Fibroblast of the conjunctiva (primary cell): ENCODE measurements at places on chromosomes 6 and 20.
A peak's percentile ranks its signal among the peaks of the same experiment; 100 is the strongest.

- no peak for DNase-seq
These were observed 12.1 kb upstream of the NFATC2 start for GRCh38 chr20:51554538-51555165.

GRCh38 chr6:43454696-43455530, 435 bp downstream of the DLK2 start:
- peak; percentile 74 for DNase-seq

DNA sequence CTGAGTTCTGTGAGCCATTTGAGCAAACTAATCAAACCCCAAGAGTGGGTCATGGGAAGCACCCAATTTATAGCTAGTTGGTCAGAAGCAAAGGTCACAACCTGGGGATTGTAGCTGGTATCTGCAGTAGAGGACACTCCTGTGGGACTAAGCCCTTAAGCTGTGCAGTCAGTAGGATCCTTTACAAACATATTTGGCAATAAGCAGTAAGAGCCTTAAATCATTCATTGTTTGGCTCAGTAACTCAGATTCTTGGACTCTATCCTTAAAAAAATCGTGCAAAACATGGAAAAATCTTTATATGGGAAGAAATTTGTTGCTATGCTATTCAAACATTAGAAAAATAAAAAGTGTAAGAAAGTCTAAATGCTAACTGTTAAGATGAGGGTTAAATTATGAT, 29.9 kb downstream of the FRK start:
- no peak for DNase-seq

GRCh38 chr6:135851442-135852271, at the start of gene PDE7B:
Gene PDE7B (plus strand): TSS chr6:135851701.
- DNase-seq = peak; percentile 99

GRCh38 chr20:64229507-64230061, 26.0 kb upstream of the PCMTD2 start:
- no peak for DNase-seq

DNA sequence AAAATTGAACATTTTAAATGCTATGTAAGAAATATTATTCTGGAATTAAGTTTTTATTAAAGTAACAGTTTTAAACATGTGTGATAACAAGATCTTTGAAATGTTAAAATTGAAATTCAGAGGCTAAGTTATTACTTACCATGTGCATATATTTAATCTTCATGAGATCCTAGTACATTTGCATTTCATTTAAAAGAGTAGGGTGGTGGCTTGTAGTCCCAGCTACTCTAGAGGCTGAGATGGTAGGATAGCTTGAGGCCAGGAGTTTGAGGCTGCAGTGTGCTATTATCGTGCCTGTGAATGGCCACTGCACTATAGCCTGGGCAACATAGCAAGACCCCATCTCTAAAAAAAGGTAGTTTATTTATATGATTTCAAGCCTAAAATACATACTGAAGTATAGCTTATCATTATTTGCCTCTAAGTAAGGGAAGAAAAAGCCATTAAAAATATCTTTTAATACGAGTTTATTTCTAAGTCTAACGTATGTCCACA, 3.0 kb downstream of the CCR6 start:
- no peak for DNase-seq

DNA sequence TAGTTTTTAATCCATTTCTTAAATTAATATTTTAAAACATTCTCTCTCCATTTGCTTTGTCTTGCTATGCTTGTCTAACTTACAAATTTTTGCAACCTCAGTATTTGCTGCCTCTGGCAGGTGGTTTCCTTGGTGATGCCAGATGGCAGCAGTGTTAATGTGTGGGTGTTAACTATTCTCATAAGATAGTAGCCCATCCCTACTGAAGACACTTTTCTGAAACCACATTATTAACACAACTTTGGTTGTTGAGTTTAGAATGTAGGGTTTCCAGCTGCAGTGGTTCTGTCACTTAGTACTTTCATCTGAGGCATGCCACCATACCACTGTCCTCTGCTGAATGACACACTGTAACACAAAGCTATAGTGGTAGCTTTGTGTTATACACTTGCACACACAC, 75.1 kb downstream of the MYO6 start:
- no peak for DNase-seq

GRCh38 chr6:39530201-39530759, 194.9 kb downstream of the KIF6 start:
- peak; percentile 10 for DNase-seq

DNA sequence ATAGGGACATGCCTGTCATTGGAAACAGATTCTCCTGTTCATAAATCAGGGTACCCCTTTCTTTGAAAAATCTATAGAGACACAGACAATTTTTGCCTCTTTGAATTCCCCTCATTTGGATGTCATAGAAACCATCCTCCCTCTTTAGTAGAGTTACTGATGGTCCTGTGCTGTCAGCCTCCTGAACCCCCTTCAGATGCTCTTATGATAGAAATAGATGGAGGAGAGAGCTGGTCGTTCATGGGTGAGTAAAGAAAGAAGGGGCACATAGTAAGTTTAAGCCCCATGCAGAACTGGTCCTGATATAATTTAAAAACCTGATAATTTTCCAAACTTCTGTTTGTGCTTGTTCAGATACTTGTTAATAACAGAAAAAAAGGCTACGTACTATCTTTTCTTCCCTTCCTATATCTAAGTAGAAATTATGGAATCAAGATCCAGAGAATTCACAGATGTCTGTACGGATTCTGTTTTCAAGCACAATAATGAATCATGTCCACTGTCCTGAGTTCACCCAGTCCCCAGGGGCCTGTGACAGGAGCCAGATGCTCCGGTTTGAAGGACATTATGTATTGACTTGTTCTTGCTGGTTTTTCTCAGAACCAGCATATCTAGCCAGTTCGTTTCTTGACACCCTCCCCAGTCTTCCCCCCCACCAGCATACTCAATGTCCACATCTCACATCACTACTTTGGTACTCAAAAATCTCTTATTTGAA, 78.1 kb downstream of the NCOA7 start:
- DNase-seq = no peak

DNA sequence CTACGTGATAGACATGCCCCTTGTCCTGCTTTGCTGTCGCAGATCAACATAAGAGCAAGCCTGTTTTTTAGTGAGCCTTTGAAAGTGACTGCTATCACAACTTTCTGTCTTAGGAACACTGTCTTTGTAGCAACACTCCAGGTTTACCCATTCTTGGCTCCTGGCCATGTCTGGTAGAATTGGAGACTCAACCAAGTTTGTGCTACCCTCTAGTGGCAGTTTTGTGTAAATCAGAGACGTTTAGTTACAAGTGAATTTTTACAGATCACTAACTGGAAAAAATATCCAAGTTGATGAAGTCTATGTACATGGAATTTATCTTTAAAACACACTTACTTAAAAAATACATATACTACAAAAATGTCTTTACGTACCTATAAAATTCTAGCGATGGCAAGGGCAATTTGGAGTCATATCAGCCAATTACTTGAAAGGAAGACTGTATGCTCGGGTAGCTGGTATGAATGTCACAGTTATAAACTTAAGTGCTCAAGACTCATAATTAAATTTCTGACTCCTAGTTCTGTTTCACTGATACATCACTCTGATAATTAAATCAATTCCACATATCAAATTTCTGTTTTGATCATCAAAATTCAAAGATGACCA, 101.4 kb downstream of the ADGB start:
- DNase-seq = peak; percentile 76

GRCh38 chr6:121652223-121652622, 216.8 kb downstream of the GJA1 start:
- no peak for DNase-seq

GRCh38 chr20:3238616-3239025, 369 bp downstream of the SLC4A11 start:
- no peak for DNase-seq
